ELR (cell line): ENCODE measurements at places on chromosomes 7 and 10.

- no peak for DNase-seq
Observed at GRCh38 chr10:52063159-52063558, 250.9 kb upstream of the DKK1 start.

DNA sequence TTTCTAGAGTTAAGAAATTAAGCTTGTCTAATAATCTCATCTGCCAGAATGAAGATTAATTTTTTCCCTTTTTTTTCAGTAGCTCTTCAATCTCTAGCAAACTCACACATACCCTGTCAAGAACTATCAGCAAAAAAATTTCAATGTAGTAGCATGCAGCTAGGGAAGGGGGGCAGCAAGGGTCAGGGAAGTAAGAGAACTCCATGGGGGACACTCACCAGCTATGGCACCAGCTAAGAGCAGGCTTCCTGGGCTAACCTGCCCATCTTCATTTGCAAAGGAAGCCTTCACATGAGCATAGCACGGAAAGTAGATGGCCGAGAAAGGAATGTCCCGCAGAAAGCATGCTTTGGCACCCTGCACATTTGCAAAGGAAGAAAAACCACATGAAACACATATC is 190.4 kb downstream of the SLC25A13 start:
- DNase-seq: no peak

GRCh38 chr7:115269486-115269885 is 347.6 kb downstream of the MDFIC start:
- no peak for DNase-seq

DNA sequence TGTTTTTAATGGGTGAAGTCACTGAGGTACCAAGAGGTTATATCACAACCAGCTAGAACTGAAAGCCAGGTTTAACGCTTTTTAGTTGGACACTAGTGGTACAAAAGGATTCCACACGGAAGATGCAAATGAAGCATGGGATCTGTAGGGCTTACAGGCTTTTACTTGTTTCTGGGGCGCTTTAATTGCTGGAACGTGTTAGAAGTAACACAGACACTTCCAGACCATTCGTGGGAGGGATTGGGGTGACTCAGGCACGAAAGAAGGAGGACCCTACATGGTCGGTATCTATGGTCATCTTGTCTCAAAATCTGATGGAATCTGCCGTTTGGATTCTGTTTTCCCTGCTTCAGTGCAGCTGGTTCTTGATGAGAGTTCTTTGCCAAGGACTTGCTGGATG is 1.0 kb downstream of the YKT6 start:
- peak; percentile 46 for DNase-seq

GRCh38 chr7:88300401-88300945 is 6.2 kb downstream of the STEAP4 start:
- DNase-seq: no peak

- DNase-seq: peak; percentile 32
Observed at GRCh38 chr7:28347475-28348318, 64.6 kb upstream of the CREB5 start.

- peak; percentile 85 for DNase-seq
Observed at GRCh38 chr10:102627736-102628293, 16.5 kb upstream of the TRIM8 start.

DNA sequence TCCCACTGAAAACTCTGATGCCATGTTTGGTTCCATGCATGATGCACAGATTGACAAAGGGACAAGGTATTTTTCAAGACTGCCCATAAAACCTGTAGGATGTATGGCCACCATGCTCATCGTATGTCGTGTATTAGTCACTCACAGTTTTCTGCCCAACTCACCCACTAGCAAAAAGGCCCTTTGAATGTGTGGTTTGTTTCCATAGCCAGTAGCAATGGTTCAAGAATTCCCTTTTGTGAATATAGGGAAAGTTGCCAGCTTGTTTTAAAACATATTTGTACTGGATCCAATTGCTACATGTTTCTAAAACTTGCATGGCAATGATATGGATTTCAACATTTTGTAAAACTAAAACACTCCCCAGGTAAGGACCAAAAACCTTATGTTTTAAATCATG is 280.9 kb upstream of the YAE1 start:
- no peak for DNase-seq

GRCh38 chr7:76397409-76398183 is 11.9 kb downstream of the SSC4D start:
- peak; percentile 42 for DNase-seq

DNA sequence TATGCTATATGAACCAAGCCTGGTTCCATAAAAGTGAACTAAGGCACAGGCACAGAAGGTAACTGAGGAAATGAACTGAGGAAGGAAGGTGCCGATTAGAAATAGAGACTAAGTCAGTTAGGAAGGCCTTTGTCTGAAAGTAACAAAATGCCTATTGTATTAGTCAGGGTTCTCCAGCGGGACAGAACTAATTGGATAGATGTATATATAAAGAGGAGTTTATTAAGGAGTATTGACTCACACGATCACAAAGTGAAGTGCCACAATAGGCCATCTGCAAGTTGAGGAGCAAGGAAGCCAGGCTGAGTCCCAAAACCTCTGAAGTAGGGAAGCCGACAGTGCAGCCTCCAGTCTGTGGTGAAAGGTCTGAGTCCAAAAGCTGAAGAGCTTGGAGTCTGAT is 13.9 kb upstream of the PLXNA4 start:
- peak; percentile 28 for DNase-seq

DNA sequence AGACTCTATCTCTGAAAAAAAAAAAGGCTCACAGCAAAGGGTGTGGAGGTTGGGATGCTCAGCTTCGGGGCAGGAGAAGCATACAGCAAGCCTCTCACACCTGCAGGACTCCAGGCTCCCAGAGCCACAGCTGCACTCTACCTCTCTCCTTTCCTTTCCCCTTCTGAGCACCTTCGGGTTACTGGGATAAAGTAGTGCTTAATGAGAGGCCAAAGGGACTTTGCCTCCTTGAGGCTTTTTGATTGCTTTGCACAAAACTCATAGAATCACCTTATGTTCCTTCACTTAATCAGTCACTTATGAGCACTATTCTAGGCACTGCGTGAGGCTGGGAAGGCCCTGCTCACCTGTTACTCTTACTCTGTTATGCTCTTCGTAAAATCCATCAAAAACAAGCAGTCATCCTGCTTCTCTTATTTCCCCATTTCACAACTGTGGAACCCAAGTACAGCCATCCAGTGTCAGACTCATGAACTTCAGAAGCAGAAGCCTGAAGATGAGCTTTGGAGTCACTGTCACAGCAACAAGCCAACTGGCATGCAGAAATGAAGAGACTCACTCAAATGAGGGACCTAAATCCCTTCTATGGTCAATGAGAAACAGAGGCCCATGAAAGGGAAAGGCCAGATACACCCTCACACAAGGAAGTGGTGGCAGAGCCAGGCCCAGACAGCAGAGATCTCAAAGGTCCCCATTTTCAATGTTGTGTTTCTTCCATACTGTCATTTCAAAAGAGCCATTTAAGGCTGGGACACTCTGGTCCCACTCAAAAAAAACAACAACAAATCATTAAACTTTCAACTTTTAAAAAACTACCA is 205.4 kb downstream of the KCNMA1 start:
- no peak for DNase-seq

DNA sequence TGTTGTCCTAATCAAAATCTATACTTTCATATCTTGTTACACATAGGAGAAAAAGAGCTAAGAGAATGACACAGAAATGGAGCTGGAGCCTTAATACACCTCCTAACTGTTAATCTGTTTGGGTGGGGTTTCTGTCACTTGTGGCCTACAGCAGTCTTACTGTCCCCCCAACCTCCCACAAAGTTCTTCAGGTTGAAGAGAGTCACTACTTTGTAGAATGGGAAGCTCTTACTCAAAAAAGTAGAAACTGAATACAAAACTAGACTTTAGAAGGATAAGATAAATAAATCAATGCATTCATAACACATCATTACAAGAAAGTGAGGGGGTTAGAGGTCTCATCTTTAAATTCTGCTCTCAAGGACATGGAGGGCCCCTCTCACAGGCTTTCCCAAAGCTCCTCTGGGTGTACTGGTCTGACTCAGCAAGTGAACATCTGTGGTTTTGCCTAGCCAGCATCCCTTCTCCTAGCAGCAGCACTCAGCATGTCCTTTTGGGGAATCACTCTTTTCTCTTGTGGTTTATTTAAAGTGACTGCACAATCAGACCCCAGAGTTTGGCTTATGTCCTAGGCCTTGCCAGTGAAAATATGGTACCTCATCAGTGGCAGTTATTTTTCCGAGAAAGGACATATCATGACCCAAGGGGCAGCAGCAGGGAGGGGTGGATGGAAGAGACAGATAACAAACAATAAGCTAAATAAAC is 2.0 kb upstream of the BLVRA start:
- peak; percentile 73 for DNase-seq

DNA sequence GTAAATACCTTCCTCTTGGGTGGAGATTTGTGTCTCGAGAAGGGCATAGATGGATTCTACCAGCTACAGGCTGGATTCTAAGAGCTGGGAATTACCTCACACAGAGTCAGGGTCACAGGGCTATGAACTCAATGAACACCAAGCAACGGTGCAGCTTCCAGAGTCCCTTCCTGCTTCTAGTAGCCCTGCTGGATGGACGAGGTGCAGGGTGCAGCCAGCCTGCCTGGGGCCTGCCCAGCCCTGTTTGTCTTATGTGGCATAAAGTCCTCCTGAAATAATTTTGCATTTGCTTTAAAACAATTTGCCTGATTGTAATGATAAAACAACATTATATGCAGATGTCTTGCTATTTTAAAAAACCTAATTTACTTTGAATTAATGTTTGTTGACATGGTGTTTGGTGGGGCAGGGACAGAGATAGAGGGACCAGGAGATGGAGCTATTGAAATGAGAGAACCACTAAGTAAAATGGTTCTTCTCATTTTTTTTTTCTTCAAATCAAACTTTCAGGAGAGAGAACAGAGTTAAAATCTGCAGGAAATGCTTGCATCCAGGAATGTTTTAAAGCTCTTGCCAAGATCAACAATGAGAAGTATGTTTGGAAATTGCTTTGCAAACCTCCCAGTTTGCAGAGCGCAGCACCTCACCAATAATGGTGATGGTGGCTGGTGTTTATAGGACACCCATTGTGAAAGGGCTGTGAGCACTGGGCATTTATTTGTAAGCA is 305.4 kb upstream of the PODXL start:
- DNase-seq: no peak

DNA sequence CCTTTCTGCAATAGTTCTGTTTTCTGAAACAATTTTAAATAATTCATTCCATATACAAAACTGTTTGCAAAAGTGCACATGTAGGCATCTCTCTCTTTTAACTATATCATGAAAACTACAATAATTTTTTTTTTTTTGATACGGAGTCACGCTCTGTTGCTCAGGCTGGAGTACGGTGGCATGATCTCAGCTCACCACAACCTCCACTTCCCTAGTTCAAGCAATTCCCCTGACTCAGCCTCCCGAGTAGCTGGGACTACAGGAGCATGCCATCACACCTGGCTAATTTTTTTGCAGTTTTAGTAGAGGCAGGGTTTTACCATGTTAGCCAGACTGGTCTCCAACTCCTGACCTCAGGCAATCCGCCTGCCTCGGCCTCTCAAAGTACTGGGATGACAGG is 44.0 kb upstream of the SEMA3A start:
- DNase-seq: no peak

- peak; percentile 73 for DNase-seq
Observed at GRCh38 chr7:104231054-104232046, 23.5 kb upstream of the ORC5 start.

DNA sequence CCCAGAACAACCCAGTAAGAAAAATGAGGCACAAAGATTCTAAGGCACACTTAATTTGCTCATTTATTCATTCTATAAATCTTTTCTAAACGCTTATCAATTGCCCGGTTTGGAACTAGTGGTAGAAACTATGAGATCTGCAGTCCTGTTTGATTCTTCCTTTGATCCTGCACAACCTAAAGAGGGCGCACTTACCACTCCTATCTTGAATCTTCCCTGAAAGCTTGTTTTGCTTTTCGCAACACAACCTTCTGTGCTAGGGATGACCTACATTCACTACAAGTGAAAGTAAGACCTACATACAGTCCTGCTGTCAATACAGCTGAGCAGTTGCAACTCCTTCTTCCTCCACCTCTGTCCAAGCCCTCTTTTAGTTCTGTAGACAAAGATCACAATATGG is 12.6 kb upstream of the ARL4A start:
- DNase-seq: no peak

- DNase-seq: no peak
Observed at GRCh38 chr10:106949680-106950478, 214.6 kb downstream of the SORCS1 start.

DNA sequence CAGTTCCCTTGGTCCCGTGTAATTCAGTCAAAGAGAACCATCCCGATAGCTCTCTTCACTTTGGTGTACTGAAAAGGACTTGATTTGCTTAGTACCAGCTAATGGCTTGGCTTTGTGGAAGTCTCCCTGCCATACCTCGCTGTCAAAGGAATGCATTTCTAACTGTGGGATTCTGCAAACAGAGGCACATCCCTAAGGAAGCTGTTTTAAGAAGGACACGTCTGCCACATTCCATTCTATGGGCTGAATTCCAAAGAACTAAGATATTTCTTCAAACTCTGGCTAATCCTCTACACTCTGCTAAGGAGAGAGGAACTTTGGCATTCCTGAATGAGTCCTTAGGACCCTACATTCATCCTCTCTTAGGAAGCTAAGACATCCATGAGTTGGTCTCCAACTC is 327.9 kb downstream of the SFMBT2 start:
- DNase-seq: no peak

- DNase-seq: no peak
Observed at GRCh38 chr7:84479059-84479458, 284.5 kb upstream of the SEMA3A start.

GRCh38 chr10:30581779-30582380 is 47.7 kb downstream of the LYZL2 start:
- peak; percentile 64 for DNase-seq

DNA sequence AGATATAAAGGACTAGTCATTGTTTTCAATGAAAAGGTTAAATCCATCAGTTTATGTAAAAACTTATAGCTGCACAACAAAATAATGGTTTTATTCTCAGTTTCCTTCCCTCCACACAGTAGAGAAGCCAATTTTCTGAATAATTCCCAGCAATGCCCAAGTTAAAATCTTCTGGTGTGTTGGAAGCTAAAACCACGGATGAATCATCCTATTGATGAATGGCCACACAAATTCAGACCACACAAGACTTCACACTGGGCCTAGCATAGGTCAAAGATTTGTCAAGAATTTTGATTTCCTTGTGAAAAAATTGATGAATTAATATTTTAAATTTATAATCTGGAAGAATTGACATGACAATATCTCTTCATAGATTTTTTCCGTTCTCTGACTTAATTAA is 617.6 kb downstream of the INHBA start:
- peak; percentile 78 for DNase-seq

DNA sequence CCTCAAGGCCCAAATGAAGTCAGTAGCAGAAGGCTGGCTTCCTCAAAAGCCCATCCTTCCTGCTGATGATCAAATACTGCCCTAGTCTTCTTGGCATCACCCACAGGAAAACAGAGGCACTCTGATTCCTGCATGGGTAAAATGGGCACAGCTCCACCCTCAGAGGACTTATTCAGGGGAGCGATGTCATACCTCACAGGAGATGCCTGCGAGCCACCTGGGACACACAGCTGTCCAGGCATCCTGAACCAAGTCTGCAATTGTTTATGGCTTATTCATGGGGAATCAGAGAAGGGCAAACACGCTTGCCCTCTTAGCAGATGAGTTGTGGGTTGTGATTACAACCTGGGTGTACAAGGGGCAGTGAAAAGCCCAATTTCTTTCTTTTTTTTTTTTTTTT is 22.0 kb upstream of the LMTK2 start:
- DNase-seq: no peak
